ENCODE measurements at places on chromosomes 4 and X. TPM values are rescaled to one million over a fixed set of nuclear protein-coding genes. Genes with fewer than 3 reads are reported as not detected.

The NAP1L3 gene
- 7.9 TPM for total RNA-seq

The HELQ gene
- total RNA-seq = 12.8 TPM

The CLCN4 gene
- total RNA-seq = 3.1 TPM

The RASGEF1B gene
- total RNA-seq = 1.2 TPM

The GSTCD gene
- total RNA-seq = 16.6 TPM

The CLNK gene
- not detected for total RNA-seq
